ENCODE measurements at places on chromosomes 11 and 22.

GRCh38 chr11:130776061-130776419 is 140.2 kb downstream of the SNX19 start:
- no peak for DNase-seq

GRCh38 chr11:68099474-68100405 is 21.4 kb downstream of the CHKA start:
- peak; percentile 37 for DNase-seq

DNA sequence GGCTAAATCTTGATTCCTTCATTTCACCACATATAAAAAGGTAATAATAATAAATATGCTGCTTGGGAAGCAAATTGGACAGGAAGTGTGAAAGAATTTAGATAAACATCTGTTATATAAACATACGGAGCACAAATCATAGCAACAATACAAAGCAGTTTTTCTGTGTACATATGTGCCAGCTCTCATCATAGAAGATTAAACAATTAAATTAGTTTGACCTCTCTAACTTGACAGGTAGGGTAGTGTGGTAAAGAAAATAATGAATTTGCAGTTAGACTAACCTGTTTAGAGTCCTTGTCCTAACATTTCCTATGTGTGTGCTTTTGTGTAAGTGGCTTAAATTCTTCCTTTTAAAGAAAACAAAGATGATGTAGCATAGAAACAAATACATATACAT is 995.7 kb upstream of the TENM4 start:
- DNase-seq: no peak

DNA sequence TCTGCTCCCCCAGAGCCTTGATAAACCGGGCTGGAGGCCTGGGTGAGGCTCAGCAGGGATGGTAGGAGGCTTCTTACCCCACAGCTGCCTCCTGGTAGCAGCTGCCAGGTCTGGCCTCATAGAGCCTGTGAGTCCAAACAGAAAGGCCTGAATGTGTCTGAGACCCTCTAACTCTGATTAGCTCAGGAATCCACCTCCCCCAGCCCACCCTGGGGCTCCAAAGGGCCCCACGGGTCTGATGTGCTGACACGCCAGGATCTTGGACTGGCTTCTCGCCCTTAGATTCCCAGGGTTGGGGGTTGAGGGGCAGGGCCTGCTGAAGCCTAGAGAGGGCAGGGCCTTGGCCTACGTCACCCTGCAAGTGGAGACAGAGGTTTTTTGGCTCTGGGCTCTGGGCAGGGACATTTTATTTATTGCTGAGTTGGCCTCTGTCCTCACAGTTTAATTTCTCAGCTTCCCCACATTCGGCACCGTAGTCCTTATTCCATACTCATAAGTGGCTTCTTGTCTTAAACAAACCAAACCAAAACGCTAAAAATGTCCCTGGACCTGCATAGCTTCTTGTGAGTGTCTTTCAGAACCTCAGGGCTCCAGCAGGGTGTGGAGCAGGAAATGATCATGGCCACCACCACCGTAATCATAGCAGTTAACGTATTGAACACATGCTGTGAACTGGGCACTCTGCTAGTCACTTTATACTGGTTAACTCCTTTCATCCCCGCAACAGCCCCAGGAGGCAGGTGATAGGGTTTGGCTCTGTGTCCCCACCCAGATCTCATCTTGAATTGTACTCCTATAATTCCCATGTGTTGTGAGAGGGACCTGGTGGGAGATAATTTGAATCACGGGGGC is 25.1 kb downstream of the KIAA1671 start:
- DNase-seq: no peak

GRCh38 chr22:25837288-25837900 is 95.4 kb downstream of the MYO18B start:
- no peak for DNase-seq
